ENCODE measurements at places on chromosomes 2 and 18.

DNA sequence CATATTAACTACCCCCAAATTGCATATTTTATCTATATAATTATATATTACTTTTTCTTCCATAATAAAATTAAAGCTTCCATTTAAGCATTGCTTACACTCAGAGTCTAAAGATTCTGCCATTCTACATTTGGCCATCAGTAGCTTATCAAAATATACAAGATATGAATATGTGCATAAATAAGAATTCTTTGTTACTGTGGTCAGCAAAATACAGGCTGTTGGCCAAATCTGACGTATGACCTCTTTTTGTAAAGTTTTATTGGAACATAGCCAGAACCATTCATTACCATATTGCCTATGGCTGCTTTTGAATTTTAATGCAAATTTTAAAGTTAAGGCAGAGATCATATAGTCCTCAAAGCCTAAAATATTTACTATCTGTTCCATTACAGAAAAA, 643.9 kb upstream of the VRK2 start:
- no peak for ATAC-seq

- no peak for ATAC-seq
Observed at GRCh38 chr2:73998451-73998850, 13.7 kb downstream of the TET3 start.

DNA sequence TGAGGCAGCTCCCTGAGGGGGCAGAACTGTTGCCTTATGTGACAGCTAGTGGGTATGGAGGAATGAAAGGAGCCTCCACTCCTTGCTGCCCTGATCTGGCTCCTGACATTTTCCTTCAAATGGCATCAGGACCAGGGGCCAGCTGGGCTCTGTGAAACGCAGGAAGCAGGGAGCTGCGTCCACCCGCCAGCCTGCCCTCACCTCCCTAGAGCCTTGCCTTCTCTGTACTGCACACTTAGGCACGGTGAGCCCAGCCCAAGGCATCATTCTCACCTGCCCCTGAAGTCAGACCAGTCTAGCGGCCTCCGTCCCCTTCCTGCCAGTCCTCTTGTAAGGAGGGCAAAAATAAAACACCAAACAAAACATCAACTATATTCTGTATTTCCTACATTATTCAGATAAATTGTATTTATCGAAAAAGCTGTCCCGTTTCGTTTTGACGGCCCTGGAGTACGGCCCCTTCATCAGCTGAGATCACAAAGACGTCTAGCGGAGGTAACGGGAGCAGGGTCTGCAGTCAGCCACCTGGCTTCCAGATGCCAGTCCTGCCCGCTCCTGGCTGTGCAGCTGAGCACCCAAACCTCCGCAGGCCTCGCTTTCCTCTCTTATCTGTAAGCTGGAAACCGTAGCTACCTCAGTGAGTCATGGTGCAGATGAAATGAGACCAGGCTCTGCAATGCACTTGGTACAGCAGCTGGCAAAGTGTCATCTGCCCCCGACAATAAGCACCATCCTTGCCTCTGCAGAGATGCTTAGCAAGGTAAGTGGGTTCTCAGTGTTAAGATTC, 6.9 kb upstream of the CTDP1 start:
- ATAC-seq: no peak

DNA sequence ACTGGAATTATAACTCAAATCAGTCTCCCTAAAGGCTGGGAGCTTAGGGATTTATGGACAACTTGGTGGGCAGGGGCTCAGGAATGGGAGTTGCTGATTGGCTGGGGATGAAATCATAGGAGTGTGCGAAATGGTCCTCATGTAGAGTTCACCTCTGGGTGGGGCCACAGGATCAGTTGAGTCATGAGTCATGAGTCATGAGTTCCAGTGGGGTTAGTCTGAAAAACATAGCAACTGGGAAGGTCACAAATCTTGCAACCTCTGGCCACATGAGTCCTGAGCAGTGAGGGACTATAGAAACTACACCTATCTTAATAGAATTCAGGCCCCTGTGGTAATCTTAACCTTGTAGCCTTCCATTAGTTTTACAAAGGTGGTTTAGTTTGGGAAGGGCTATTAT, 383.3 kb downstream of the RBM43 start:
- no peak for ATAC-seq

DNA sequence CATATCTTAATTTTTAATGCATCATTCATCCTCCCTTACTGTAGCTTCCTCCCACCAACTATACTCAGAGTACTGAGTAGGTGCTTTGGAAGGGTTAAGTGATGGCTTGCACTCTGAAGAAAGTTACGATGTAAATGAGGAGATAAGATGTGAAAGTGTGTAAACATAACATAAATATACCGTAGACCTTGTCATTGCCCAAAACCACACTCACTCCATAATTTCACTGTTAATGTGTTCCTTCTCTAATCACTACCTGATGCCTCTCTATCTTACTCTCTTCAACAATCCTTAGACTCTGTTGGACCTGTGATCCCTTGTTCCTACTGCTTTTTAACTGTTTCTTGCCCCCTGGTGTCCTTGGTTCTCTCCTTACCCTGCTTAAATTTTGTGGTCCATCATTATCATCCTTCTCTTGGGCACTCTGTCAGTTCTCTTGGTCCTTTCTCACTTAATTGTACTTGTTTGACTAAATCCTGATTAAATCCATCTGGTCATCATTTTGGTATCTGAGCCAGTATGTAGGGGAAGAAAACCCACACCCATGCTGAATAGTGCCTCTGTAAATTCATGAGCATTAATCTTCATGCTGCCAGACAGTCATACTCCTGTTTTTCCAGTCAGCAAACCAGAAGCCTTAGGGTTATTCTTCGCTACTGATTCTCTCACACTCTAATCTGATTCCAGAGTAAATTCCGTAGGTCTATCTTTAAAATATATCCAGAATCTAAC, 45.0 kb downstream of the PMS1 start:
- no peak for ATAC-seq

- ATAC-seq: no peak
Observed at GRCh38 chr2:219059725-219060682, 717 bp downstream of the IHH start.

- no peak for ATAC-seq
Observed at GRCh38 chr2:68465081-68465916, 1.8 kb downstream of the FBXO48 start.

DNA sequence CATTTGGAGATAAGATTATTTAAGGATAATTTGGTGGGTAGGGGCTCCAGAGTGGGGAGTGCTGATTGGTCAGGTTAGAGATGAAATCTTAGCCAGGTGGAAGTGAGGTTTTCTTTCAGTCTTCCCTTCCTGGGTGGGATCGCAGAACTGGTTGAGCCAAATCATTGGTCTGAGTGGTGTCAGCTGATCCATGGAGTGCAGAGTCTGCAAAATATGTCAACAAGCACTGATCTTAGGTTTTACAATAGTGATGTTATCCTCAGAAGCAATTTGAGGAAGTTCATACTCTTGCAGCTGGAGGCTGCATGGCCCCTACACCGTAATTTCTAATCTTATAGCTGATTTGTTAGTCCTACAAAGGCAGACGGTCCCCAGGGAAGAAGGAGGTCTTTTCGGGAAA, 1483.4 kb upstream of the ZEB2 start:
- no peak for ATAC-seq

DNA sequence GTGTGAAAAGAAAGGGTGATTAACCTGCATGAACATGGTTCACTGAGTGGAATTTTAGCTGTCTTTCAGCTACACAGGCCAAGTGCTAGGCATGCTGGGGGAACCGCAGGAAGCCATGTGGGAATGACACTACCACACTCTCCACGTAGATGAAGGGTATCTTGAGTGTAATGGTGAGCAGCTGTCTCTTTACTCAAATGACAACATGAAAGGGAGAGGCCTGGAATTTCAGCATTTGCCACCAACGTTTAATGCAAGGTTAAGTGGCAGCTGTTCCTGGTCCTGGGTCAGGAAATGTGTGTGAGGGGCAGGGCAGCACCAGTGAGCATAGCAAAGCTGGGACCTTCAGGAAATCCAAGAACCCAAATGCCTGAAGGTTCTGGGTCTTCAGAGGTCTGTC, 588.4 kb downstream of the SLC4A3 start:
- ATAC-seq: no peak

DNA sequence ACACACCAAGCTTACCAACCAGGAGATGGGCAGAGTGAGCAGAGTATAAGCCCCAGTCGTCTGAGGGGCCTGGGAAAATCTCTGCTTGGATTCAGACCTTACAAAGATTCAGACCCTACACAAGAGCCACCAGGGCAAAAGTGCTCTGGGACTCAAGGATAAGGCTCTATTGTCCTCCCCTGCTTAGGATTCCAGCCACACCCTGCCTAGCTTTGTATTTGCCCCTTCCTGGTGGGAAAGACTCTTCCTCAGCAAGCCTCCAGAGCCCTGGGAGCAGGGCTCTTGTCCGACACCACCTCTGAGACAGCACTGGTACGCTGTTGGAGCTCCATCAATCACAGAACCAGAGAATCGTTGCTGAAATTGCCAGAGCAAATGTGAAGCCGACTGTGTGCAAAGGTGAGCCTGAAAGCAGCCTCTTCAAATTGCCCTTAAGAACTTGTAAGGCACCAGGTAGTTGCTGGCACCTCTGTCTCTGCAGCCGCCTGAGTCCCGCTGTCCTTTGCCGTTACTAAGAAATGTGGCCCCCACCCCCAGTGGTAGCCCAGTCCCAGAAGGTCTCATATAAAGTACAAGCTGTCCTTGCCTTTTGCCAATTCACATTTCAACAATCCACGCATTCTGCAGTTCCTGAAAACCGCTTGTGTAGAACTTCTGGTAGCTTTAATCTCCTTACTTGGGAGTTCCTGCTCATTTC, 148.7 kb downstream of the CTIF start:
- ATAC-seq: peak; percentile 74

DNA sequence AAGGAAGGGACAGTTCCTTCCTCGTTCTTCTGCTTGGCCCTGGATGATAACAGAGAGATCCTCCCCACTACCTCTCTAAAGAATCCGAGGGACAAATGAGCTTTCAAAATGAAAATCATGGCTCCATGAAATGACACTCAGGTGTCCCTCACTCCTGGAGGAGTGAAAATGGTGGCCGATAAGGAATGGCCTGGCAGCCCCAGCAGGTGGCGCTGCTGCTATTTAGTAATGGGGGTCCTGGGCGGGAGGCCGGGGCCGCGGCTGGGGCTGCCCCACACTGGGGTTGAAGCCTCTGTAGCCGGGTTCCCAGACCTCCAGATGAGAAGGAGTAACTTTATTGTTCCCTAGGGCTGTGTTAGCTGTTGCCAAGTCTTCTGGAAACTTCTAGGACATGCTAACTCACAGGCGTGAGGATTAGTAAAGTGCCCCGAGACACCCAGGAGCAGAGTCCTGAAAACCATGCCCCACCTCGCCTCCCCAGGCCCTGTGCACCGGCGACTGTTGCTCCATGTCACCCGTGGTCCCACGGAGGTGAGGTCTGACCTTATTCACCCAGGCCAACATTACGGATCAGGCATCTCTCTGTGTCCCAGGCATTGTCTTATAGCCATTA, 138.0 kb downstream of the CTIF start:
- peak; percentile 35 for ATAC-seq

DNA sequence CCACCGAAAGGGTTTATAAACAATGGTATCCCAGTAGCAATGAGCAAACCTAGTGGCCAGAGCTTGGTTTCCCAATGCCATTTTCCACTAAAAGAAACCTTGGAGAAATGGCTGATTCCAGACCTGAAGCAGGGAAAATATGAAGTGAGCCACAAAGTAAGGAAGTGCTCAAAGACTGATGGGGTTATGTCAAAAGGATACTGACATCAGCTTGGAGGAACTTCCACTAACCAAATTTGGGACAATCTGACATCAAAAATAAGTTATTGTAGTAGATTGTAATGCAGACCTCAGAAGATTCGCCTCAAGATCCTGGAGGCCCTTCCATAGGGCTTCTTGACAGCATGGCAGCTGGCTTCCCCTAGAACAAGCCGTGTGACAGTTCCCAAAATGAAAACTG, 79.4 kb upstream of the SP3 start:
- no peak for ATAC-seq

- no peak for ATAC-seq
Observed at GRCh38 chr2:168459256-168459655, 3.2 kb downstream of the CERS6 start.

GRCh38 chr2:201363857-201364560, 6.9 kb upstream of the FLACC1 start:
- no peak for ATAC-seq

- no peak for ATAC-seq
Observed at GRCh38 chr2:236536727-236537398, 32.8 kb upstream of the ACKR3 start.

- ATAC-seq: no peak
Observed at GRCh38 chr2:112682101-112682500, 36.4 kb downstream of the SLC20A1 start.

GRCh38 chr2:120818441-120818920, 82.8 kb downstream of the GLI2 start:
- ATAC-seq: peak; percentile 61

GRCh38 chr2:149559341-149560068, 28.1 kb downstream of the MMADHC start:
- no peak for ATAC-seq

GRCh38 chr2:46723346-46723745, 192.3 kb downstream of the MCFD2 start:
- ATAC-seq: no peak

DNA sequence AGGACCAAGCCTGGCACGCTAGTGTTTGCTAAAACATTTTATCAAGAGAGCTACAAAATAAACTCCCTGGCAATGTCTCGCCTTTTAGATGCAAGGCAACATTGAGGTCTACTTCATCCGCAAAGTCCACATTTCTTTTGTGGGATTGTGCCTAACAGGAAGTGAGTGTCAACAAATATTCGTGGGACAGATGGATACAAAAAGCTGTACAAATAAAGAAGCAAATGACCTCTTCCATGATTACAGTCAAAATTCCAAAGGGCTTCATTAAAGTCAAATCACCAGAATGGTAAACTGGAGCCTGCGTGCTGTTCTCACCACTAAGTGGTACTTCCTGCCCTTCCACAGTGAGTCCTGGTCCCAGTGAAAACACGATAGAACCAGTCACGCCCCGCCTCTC, 40.4 kb downstream of the L3MBTL4 start:
- ATAC-seq: no peak

- no peak for ATAC-seq
Observed at GRCh38 chr2:22253171-22253570, 1129.4 kb downstream of the TDRD15 start.

- no peak for ATAC-seq
Observed at GRCh38 chr18:71554686-71555085, 989.5 kb downstream of the CBLN2 start.

GRCh38 chr2:27291865-27292264, 9.6 kb downstream of the TRIM54 start:
- no peak for ATAC-seq

GRCh38 chr2:30277582-30277981, 46.2 kb downstream of the LBH start:
- ATAC-seq: no peak

Data from gastroesophageal sphincter (tissue), 4 donors.